AG04449 (cell line): ENCODE measurements at places on chromosomes 7 and 10.

- DNase-seq, result no peak
These were observed 152.5 kb downstream of the LCOR start for GRCh38 chr10:96984541-96985131.

DNA sequence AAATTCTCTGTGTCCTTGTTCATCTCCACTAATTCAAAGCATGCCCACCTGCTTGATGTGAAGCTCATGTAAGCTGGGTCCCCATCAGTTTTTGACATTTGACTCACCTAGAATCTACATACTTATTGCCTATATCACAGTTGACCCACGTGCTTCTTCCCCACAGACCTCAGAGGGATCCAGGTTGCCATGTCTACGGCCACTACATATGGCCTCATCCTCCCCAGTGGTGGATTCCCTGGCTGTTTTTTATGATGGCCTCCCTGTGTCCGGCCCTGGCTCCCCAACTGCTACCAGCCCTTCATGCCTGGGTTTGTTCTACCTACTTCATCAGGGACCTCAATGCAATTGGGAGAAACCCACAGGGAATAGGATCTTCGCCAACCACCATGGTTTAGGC, 187.4 kb upstream of the GDF10 start:
- DNase-seq, result no peak

GRCh38 chr10:113153493-113154102, 203.6 kb downstream of the TCF7L2 start:
- DNase-seq, result no peak

GRCh38 chr10:24306507-24306875, 97.6 kb downstream of the KIAA1217 start:
- no peak for DNase-seq

- DNase-seq, result no peak
These were observed 32.7 kb upstream of the HHEX start for GRCh38 chr10:92657024-92657423.

DNA sequence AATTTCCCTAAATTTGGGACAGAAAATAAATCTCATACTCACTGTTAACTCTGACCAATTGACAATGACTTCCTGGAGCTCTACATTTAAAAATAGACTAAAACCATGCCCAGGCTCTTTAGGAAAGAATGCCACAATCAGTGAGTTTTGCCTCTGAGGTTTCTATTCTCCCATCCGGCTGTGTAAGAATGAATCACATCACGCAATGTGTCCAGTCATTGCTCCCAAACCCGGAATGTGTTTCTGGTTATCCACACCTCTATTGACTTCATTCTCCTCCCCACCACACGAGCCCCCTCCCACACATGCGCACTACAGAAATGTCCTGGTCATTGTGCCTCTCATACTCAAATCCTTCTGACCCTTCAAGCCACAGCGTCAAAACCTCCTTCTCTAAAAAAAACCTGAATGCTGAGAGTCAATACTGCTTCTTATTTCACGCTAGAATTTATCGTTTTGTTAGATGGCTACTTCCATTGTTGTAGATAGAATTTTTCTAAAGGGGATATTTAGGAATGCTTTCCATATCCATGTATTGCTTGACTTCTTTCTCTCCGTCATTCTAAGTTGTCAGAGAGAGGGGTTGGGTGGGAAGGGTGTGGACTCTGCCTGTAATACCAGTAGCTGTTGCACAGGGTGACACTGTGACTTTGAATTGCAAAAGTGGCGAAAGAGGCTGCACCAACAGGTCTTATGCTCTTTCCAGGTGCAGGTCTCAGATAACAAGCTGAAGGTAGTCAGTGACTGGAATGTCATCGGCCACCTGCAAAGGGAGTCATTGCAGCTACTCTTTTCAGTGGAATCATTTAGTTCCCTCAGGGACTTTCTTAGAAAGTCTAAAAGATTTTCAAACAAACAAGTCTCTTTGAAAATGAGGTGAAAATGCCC, 356.6 kb downstream of the PAXIP1 start:
- no peak for DNase-seq

GRCh38 chr10:71632896-71633600, 86.5 kb downstream of the C10orf105 start:
- DNase-seq, result no peak

- DNase-seq, result no peak
These were observed 201.9 kb downstream of the MYOF start for GRCh38 chr10:93280121-93280698.

DNA sequence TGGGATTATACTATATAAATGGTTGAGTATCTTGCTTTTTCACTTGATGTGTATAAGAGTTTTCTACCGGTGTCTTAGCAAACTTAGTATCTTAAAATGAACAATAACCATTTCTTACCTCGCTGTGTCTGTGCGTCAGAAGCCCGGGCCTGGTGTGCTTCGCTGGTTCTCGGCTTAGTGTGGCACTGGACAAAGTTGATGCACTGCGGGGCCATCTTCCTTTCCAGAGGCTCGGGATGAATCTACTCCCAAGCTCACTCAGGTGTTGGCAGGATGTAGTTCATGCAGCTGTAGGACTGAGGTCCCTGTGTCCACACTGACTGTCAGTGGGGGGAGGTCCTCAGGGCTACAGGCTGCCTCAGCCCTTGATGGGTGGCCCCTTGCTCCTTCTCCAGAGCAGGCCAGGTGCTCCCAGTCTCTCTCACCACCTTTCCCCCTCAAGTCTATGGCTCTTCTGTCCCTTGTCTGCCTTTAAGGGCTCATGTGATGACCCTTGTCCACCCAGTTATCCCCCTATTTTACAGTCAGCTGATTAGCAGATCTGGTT, 227.8 kb downstream of the GLRX3 start:
- no peak for DNase-seq

DNA sequence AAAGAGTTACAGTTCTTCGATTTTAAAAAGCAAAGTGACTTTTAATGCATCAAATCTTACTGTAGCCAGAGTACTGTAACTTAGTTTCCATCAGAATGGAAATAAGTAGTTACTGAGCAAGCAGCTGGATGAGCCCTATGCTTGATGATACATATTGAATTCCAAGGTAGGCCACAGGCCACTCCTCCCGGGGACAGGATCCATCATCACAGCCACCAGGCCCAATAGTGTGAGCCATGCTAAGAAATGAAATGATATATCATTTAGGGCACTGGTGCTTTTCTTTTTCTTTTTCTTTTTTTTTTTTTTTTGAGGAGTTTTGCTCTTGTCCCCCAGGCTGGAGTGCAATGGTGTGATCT, 42.9 kb upstream of the TOMM7 start:
- no peak for DNase-seq

GRCh38 chr10:93288679-93289634, 193.2 kb downstream of the MYOF start:
- DNase-seq, result peak; percentile 89

DNA sequence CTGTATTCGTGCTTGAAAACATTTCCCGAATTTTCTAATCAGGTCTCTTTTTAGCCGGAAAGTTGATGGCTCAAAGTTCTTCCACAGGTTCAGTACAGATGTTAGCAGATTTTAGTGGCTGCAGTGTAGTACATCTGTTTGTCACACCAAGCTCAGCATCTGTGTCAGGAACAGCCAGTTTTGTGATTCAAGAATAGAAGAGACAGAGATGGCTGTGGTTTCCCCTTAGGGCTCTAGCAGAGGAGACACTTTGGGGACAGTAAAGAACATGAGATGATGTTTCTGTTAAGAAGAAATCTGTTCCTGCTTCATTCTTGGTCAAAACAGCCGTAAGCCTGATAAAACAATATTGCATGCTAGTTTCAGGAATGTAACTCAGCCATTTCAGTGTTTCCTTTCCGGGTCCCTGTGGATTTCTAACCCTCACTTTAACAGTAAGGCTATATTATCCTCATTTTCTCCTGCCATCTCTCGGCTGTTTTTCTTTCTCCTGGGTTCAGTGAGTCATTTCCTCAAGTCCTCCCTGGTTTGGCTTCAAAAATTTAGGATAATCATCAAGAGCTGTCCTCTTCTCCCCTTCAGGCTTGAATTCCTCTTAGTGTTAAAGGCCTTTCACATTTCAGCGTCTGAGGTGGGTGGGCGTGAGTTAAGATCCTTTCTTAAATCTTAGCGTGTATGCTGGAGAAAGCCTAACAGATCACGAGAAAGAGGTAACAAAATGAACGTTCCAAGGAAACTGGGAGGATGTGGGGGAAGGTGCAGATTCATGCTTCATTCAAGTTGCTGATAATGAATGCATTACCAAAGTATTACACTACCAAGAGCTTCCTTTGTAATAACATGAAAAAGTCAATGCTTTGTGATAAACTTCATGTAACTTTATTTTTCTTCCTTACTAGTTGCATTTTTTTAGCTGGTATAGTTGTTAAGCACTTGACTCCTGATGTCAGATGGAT, 37.1 kb upstream of the BICC1 start:
- DNase-seq, result no peak
